ENCODE measurements at places on chromosomes 2 and 18.

GRCh38 chr18:67282796-67283195 lies 233.7 kb downstream of the DSEL start:
- no peak for DNase-seq

GRCh38 chr2:197349699-197350098 lies 39.1 kb upstream of the ANKRD44 start:
- DNase-seq, result no peak

- DNase-seq, result no peak
These were observed 1628.0 kb upstream of the PIK3C3 start for GRCh38 chr18:40326985-40327384.

DNA sequence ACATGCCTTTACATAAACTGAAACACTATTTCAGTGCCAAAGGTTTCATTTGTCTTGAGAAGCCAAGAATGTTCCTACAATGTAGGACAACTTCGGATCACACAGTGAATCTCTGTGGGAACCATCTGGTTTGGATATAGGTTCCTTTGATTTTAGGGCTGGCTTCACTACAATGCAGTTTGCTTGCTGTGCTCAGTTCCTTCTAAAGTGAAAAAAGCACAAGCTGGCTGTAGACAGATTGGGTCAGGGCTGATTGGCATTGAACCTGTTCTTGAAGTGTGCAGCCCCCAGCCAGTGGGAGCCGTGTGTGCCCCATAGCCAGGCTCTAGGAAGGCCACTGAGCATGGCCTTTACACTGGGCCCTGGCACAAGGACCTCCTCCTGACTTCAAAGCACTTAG lies 167.9 kb upstream of the HNRNPA3 start:
- DNase-seq, result no peak

- no peak for DNase-seq
These were observed 476.0 kb downstream of the EIPR1 start for GRCh38 chr2:2901384-2902345.
